ENCODE measurements at places on chromosomes 1 and 21.

DNA sequence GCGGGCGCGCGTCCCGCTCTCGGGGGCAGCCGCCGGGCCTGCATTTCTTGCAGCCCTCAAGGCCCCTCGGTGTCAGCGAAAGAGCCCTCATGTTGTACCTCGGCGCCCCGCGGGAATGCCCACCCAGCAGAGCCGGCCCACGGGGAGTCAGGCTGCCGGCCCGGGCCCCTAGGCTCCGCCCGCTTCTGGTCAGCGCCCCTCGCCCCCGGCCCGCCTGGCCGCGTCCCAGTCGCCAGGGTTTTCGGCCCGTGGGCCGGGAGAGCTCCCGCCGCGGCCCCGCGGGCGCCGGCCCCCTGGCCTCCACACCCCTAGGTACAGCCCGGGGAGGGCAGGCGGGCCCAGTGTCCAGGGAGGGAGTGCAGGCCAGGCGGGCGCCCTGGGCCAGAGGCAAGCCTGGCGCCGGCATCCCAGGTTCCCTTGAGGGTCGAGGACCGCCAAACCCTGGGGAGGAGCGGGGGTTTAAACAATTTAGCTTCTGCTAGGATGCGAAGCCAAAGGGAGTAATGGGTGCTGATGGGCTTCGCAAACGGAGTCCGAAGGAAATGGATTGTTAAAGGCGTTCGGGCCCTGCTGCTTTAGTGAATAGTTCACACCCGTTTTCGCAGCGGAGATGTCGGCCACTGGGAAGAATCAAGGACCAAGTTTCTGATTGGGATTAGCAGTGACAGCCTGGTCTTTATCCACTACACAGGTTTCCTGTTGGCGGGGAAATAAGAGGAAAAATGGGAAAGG lies 486 bp upstream of the KCNA3 start:
- no peak for DNase-seq

GRCh38 chr1:115237023-115237422 lies 101.0 kb downstream of the NGF start:
- DNase-seq: no peak

- DNase-seq: no peak
Observed at GRCh38 chr21:34603002-34603709, 11.8 kb downstream of the RCAN1 start.

DNA sequence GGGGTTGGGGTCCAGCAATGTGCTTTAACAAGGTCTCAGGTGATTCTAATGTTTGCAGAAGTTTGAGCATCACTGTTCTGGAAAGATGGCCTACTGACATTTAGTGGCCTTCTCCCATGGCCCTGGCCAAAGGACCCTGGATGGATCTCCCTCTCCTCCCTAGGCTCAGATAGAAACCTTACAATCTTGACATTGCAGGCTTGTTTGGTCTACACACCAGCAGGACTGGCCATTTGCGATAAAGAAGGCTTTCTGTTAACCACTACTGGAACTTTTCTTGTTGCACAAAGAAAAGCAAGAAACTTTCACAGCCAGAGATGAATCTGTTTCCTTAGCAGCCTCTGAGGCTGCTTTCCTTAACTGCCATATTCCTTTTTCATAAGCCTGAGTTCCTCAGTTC lies 6.2 kb downstream of the DNALI1 start:
- no peak for DNase-seq

DNA sequence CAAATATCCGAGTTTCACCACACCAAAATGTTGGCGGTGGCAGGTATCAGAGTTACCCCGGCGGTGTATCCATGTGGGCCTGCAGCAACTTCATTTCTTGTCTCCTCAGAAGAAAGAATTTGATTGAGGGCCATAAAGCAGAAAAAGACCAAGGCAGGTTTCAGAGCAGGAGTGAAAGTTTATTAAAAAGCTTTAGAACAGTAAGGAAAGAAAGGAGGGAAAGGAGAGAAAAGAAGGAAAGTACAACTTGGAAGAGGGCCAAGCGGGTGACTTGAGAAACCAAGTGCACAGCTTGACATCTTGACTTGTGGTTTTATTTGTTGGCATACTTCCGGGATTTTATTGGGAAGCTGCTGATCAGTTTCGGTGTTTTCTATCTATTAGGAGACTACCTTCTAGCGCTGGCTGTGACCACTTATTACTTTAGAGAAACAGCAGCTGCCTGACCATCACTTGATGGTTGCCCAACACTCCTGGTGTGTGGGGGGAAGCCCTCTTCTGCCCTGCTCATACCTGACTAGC lies 75.5 kb upstream of the RAB3GAP2 start:
- no peak for DNase-seq

GRCh38 chr1:36471830-36472641 lies 7.9 kb upstream of the MRPS15 start:
- no peak for DNase-seq

- no peak for DNase-seq
Observed at GRCh38 chr1:242002510-242002909, 3.6 kb upstream of the MAP1LC3C start.

DNA sequence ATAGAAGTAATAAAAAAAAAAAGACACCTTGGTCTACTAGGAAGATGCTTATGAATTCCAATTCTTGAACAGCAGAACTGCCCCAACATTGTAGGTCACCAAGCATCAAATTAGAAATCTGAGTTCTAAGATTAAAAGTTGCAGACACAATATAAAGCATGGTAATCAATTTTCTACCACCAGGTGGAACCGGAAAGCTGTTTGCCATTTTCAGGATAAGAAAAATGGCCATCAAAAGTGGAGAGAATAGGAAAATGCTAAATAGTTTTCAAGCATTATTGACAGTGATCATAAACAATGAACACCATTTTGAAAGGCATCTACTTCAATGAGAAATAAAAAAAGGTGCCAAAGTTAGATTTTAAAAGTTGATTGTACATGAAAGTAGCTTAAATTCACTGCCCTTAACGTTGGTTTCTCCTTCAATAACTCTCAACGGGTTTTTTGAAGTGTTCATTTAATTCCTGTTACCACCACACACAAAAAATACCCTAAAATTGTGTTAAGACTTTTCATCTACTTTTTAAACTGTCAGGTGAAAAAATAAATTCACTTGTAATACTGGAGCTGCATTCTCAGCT lies 252.9 kb downstream of the KCNT2 start:
- DNase-seq: peak; percentile 5

DNA sequence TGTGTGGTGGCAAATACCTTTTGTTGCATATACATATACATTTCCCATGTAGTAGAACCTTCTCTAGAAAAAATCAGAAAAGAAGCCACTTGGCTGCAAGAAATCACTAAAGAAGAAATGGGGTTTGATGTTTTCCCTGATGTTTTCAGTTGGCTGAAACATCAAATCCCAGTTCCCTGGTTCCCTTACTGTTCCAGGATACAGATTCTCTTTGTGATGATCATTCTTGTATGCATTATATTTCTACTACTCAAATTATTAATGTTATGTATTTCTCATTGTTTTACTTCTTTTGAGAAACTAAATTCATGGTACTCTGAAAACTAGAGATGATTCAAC lies 7.6 kb downstream of the RNU1-2 start:
- no peak for DNase-seq

- DNase-seq: no peak
Observed at GRCh38 chr1:6785728-6786505, 663 bp downstream of the CAMTA1 start.

GRCh38 chr1:27727126-27727525 lies 1.4 kb downstream of the FAM76A start:
- DNase-seq: no peak

- DNase-seq: no peak
Observed at GRCh38 chr1:209797978-209798639, 7.8 kb downstream of the IRF6 start.

DNA sequence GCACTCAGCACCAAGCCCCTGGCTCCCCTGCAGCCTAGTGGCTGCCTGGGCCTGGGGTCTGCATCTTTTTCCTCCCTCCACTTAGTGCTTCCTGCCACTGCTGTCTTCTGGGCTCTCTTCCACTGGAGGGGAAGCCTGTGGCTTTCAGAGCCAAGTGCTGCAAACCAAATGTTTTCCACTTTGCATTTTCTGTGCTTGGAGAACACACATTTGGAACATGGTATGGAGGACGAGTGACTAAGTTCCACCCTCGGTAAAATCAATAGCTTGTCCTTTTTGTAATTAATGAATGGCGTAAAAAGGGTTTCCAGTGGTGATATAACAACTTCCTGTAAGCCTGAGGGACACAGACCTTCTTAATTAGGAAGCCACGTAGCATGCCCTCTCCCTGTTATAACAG lies 10.1 kb upstream of the GPR153 start:
- no peak for DNase-seq
